ENCODE measurements at places on chromosomes 7 and 10. TPM values are rescaled to one million over a fixed set of nuclear protein-coding genes. Genes with fewer than 3 reads are reported as not detected.

The GPR22 gene
- total RNA-seq: not detected

The CPN1 gene
- total RNA-seq: not detected

The EVX1 gene
- not detected for total RNA-seq

The MYOF gene
- total RNA-seq: 317 TPM

The ADRB1 gene
- 1.1 TPM for total RNA-seq

The MYO3A gene
- total RNA-seq: not detected

The KCND2 gene
- total RNA-seq: 0.53 TPM

The MOGAT3 gene
- total RNA-seq: not detected
